Upper lobe of left lung (tissue), 6 donors: ENCODE measurements at places on chromosomes 7 and 10.

DNA sequence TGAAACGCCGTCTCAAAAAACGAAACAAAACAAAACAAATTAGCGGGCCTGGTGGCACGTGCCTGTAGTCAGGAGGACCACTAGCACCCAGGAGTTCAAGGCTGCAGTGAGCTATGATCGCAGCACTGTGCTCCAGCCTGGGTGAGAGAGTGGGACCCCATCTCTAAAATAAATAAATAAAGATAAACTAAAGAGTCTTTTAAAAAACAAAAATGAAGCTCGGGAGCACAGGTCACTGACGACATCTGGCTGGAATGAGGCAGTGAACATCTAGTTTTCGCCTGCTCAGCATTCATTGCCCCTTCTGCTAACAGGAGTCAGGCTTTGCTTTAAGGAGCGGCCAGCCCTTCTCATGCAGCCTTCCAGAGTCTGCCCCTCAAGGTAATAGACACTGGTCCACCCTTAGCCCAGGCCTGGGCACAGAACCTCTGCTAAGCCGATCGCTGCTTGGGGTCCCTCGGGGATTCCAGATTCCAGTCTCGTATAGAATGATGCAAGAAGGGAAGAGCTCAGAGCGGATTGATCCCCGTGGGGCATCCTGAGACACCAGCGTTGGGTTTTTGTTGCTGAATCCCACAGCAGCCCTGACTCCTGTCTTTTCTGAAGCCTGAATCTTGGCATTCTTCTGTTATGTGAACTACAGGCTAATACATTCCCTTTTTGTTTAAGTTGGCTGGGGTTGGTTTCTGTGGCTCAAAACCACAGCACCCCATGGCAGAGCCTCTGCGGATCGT, 14.2 kb upstream of the FOXK1 start:
- no peaks in the 10 kb centered on the region for H3K4me1 ChIP-seq
- no peaks in the 10 kb centered on the region for H3K27me3 ChIP-seq
- H3K36me3 ChIP-seq = no peaks in the 10 kb centered on the region
- H3K4me3 ChIP-seq = no peak overlapping the region
- H3K27ac ChIP-seq = no peak overlapping the region

GRCh38 chr7:19368491-19368925, 223.3 kb upstream of the FERD3L start:
- H3K27me3 ChIP-seq = no peaks in the 10 kb centered on the region
- H3K27ac ChIP-seq = no peak overlapping the region
- no peak overlapping the region for H3K4me3 ChIP-seq
- H3K4me1 ChIP-seq = no peaks in the 10 kb centered on the region
- no peak for DNase-seq

GRCh38 chr7:143381427-143382125, 431 bp downstream of the ZYX start:
- H3K4me3 ChIP-seq = peak overlapping the region; percentile 93
- peak overlapping the region; percentile 98 for H3K27ac ChIP-seq
- DNase-seq = peak; percentile 54
- H3K27me3 ChIP-seq = no peaks in the 10 kb centered on the region
- H3K4me1 ChIP-seq = peaks cover 60% of the 10 kb centered on the region

DNA sequence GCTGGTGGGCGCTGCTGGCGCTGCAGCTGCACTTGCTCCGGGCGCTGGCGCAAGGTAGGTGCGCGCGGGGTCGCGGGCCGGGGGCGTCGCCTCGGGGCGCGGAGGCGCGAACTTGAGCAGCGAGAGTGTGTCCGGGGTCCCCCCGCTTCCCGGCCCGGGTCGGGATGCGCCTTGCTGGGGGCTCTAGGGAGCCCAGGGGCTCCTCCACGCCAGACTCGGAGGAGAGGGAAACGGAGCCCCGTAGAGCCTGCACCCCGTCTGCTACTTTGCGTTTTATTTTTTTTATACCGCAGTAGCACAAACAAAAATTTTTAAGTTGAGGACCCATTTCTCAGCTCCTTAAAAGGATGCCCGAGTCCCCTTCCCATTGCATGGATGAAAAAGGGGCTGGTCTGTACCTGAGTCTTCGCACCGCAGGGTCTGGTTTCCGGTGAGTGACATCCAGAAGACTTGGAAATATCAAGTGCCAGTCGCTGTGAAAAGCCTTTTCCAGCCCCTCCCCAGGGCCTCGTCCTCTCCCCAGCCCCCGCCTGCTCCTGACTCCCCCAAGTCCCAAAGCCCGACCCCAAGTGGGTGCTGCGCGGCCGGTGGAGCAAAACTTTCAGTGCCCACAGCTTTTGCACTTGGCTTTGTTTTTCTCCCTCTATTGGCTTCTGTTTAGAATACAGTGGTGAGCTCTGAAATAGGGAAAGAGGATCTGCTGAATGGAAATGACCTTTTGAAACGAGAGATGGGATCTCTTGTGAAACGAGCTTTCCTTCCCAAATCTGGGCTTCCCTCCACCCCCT, 973 bp downstream of the SDK1 start:
- H3K27me3 ChIP-seq = peaks cover 4% of the 10 kb centered on the region
- H3K4me1 ChIP-seq = peaks cover 17% of the 10 kb centered on the region

GRCh38 chr7:79506481-79506880, 53.0 kb upstream of the MAGI2 start:
- H3K27me3 ChIP-seq = no peaks in the 10 kb centered on the region
- H3K4me1 ChIP-seq = no peaks in the 10 kb centered on the region
- no peak overlapping the region for H3K4me3 ChIP-seq
- no peaks in the 10 kb centered on the region for H3K36me3 ChIP-seq
- no peak for DNase-seq

DNA sequence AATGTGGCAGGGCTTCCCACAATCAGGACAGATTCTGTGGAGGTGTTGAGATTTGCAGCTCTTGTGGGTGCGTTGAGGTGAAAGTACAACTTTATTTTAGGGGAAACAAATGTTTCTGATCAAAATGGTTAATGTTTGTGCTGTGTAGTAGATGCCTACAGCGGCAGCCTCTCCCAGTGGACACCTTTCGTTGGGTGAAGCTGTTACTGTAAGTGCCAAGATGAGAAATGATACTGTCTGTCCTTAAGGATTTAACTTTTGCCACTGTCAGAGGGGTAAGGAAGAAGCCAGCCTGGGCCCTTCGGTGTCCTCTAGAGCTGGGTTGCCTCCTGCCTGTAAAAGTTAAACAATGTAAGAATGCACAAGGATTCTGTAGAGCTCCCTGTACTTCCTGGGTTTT, 27.9 kb downstream of the DOCK1 start:
- H3K4me1 ChIP-seq = peaks cover 22% of the 10 kb centered on the region
- no peak overlapping the region for H3K4me3 ChIP-seq

GRCh38 chr7:69873512-69873911, 275.2 kb downstream of the AUTS2 start:
- no peak for DNase-seq
- no peaks in the 10 kb centered on the region for H3K27me3 ChIP-seq
- no peak overlapping the region for H3K4me3 ChIP-seq
- no peak overlapping the region for H3K27ac ChIP-seq

- no peak overlapping the region for H3K4me3 ChIP-seq
- H3K4me1 ChIP-seq = peaks cover 18% of the 10 kb centered on the region
- H3K27me3 ChIP-seq = no peaks in the 10 kb centered on the region
- DNase-seq = peak; percentile 21
Measured at GRCh38 chr10:43251419-43252165, 15.3 kb downstream of the RASGEF1A start.

GRCh38 chr7:48085433-48085791, 3.7 kb upstream of the UPP1 start:
- H3K4me1 ChIP-seq = peaks cover 37% of the 10 kb centered on the region
- no peak overlapping the region for H3K4me3 ChIP-seq
- no peak for DNase-seq
- no peaks in the 10 kb centered on the region for H3K27me3 ChIP-seq

DNA sequence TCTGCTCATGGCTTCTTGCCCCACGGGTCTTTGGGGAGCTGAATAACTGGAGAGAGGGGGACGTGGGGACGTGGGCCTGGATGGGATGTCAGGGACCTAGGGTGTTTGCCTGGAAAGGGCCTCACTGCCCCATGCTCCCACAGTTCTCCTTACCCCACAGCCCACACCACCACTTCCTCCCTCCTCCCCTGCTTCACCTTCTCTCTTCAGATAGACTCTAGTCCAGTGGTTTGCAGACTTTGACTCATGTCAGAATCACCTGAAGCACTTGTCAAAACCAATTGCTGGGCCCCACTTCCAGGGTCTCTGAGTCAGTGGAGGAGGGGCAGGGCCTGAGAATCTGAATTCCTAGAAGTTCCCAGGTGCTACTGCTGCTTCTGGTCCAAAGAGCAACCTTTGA, 327.4 kb downstream of the RPS24 start:
- no peak overlapping the region for H3K27ac ChIP-seq
- DNase-seq = no peak
- H3K27me3 ChIP-seq = no peaks in the 10 kb centered on the region
- no peaks in the 10 kb centered on the region for H3K36me3 ChIP-seq
- no peak overlapping the region for H3K4me3 ChIP-seq

DNA sequence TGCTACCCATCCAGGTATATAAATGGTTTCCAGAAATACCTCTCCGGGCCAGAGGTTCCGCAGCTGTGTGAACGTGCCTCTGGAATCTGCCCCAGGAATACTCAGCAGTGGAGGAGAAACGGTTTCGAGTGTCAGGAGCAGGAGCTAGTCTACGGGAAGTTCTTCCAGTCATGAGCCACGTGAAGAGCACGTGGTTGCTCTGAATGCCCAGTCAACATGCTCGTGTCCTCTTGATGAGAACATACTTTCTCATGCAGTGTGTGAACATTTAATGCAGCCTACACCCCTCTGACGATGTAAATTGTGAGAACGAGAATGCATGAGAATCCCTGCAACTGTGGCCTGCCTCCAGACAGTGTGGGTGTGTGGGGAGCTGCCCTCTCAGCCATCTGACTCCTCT, 277.0 kb upstream of the SHH start:
- no peak for DNase-seq
- no peak overlapping the region for H3K4me3 ChIP-seq
- H3K27me3 ChIP-seq = no peaks in the 10 kb centered on the region
- no peaks in the 10 kb centered on the region for H3K4me1 ChIP-seq

DNA sequence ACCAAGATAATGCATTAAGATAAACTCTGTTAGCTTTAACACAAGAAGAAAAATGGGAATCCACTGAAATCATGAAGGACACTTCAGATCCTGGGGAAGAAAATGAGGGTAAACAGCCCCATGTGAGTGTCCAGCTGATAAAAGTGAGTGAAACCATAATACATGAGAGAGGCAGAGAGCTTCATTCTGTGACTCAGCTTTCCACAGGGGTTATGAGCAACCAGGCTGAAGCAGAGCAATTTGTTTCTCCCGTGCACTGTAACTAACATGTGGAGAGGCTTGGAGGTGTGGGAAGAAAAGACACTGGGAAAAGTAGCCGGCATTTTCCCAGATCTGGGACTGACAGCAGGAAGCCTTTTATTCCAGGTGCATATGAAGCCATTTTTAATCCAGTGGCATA, 971.7 kb downstream of the ANKRD7 start:
- no peaks in the 10 kb centered on the region for H3K4me1 ChIP-seq
- H3K4me3 ChIP-seq = no peak overlapping the region
- H3K27ac ChIP-seq = no peak overlapping the region
- no peaks in the 10 kb centered on the region for H3K36me3 ChIP-seq

GRCh38 chr10:98246911-98247805, 20.8 kb downstream of the LOXL4 start:
- peaks cover 25% of the 10 kb centered on the region for H3K36me3 ChIP-seq
- H3K4me1 ChIP-seq = peaks cover 9% of the 10 kb centered on the region
- no peak overlapping the region for H3K27ac ChIP-seq
- H3K4me3 ChIP-seq = no peak overlapping the region
- H3K27me3 ChIP-seq = no peaks in the 10 kb centered on the region

GRCh38 chr7:50629238-50629901, 64.2 kb upstream of the DDC start:
- no peaks in the 10 kb centered on the region for H3K27me3 ChIP-seq
- H3K27ac ChIP-seq = no peak overlapping the region
- no peak for DNase-seq
- H3K4me1 ChIP-seq = peaks cover 6% of the 10 kb centered on the region
- H3K36me3 ChIP-seq = peaks cover 17% of the 10 kb centered on the region

- no peaks in the 10 kb centered on the region for H3K4me1 ChIP-seq
- no peak for DNase-seq
- no peak overlapping the region for H3K27ac ChIP-seq
- no peak overlapping the region for H3K4me3 ChIP-seq
Measured at GRCh38 chr10:43922335-43923280, 273.9 kb upstream of the ZNF32 start.

DNA sequence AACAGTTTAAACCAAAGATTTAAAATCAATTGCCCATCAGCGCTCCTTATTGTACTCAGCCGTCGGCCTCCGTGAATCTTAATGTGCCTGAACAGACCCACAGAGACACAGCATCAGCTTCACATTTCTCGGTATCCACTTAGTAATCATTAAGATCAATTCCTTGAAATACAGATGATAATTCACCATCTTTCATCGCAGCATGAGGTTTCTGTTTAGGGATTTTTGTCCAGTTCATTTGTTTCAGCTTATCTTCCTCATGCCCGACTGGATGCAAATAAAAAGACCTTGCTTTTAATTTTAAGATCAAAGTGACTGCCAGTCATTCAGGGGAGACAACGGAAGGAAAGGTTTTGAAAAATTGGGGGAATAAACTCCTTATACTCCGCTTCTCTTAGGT, 207.8 kb downstream of the WDR37 start:
- H3K4me1 ChIP-seq = no peaks in the 10 kb centered on the region
- no peak overlapping the region for H3K27ac ChIP-seq
- DNase-seq = no peak
- H3K27me3 ChIP-seq = no peaks in the 10 kb centered on the region

- no peaks in the 10 kb centered on the region for H3K27me3 ChIP-seq
- no peak overlapping the region for H3K27ac ChIP-seq
- DNase-seq = peak; percentile 87
- H3K4me1 ChIP-seq = peaks cover 28% of the 10 kb centered on the region
Measured at GRCh38 chr10:24483701-24484100, 240.0 kb downstream of the ARHGAP21 start.

- H3K4me3 ChIP-seq = no peak overlapping the region
- H3K27ac ChIP-seq = no peak overlapping the region
- peaks cover 2% of the 10 kb centered on the region for H3K27me3 ChIP-seq
- H3K4me1 ChIP-seq = peaks cover 16% of the 10 kb centered on the region
- no peaks in the 10 kb centered on the region for H3K36me3 ChIP-seq
Measured at GRCh38 chr10:117532003-117532385, 10.6 kb upstream of the EMX2 start.

DNA sequence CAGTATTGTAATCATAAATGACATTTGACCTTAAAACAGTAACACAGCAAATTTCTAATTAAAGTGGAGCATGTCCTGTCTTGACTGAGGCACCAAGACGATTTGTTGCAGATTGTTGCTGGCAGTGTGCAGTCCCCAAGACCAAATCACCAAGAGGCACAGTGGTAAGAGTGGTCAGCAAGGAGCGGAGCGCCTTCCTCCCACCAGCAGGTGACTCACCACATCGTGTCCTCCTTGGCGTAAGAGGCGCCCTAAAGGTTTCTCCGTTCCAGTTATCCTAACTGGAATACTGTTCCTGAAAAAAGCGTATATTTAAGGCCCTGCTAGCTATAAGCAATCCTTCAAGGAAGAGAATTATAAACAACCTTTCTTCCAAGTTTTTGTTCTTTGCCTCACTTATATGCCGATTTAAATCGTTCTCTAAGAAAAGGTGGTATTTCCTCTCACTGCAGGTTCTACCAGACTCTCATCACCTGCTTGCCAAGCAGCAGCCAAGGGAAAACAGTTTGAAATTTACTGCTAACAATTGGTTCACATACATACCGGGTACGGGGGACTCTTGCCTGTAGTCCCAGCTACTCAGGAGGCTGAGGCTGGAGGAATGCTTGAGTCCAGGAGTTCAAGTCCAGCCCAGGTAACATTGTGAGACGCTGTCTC, 10.7 kb upstream of the REPIN1 start:
- H3K27ac ChIP-seq = no peak overlapping the region
- H3K36me3 ChIP-seq = no peaks in the 10 kb centered on the region
- H3K4me1 ChIP-seq = no peaks in the 10 kb centered on the region
- no peaks in the 10 kb centered on the region for H3K27me3 ChIP-seq
